Breast epithelium (tissue), 4 donors: ENCODE measurements at places on chromosomes 4 and X. TPM values are rescaled to one million over a fixed set of nuclear protein-coding genes. Genes with fewer than 3 reads are reported as not detected.

DNA sequence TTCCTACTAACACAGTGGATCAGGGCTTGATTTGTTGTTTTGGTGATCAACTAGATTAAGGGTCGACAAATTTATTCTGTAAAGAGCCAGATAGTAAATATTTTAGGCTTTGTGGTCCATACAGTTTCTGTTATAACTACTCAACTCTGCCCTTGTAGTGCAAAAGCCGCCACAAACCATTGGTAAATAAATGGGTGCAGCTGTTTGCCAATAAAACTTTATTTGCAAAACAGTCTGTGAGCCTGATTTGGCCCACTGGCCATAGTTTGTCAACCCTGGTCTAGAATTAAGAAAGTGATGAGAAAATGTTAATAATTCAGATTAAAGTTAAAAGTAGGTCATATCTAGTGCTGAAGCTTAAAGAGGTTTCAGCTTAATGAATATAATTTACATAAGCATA, 84.0 kb upstream of the TRIM2 start:
- no peak overlapping the region for H3K27ac ChIP-seq
- no peak for DNase-seq
- peaks cover 4% of the 10 kb centered on the region for H3K4me1 ChIP-seq
- no peaks in the 10 kb centered on the region for H3K36me3 ChIP-seq
- no peak overlapping the region for H3K4me3 ChIP-seq

DNA sequence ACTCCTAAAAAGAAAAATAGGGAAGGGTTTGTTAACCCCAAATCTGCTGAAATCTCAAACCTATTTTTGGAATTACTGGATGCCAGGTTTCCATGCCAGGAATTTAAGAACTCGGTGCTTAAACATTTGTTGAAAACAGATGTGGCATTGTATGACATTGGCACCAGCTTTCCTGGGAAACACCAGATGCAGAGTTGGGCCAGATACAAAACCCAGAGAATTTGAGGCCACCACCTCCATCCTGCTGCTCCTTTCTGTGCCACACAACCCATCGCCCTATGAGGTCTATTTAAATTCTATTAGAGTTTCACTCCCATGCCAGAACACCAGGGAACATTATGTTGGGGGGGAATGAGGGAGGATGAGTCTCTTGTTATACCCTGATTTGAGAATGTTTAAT, 71.7 kb downstream of the ARAP2 start:
- H3K36me3 ChIP-seq, result no peaks in the 10 kb centered on the region
- no peaks in the 10 kb centered on the region for H3K27me3 ChIP-seq
- no peaks in the 10 kb centered on the region for H3K4me1 ChIP-seq
- DNase-seq, result no peak
- H3K27ac ChIP-seq, result no peak overlapping the region

GRCh38 chr4:123312116-123312515, 84.5 kb upstream of the SPRY1 start:
- no peak for DNase-seq
- no peak overlapping the region for H3K27ac ChIP-seq
- H3K27me3 ChIP-seq, result no peaks in the 10 kb centered on the region
- no peaks in the 10 kb centered on the region for H3K4me1 ChIP-seq
- no peak overlapping the region for H3K4me3 ChIP-seq

- H3K4me3 ChIP-seq, result no peak overlapping the region
- H3K27me3 ChIP-seq, result no peaks in the 10 kb centered on the region
- H3K36me3 ChIP-seq, result no peaks in the 10 kb centered on the region
- H3K4me1 ChIP-seq, result no peaks in the 10 kb centered on the region
- H3K27ac ChIP-seq, result no peak overlapping the region
- DNase-seq, result no peak
These were observed 166.8 kb upstream of the FRG1 start for GRCh38 chr4:189773909-189774308.

MTMR8 gene
- total RNA-seq, result 3.6 TPM

- no peak overlapping the region for H3K27ac ChIP-seq
- DNase-seq, result no peak
- H3K27me3 ChIP-seq, result no peaks in the 10 kb centered on the region
These were observed 14.3 kb downstream of the PCDH19 start for GRCh38 chrX:100395781-100396180.

- H3K4me3 ChIP-seq, result no peak overlapping the region
- H3K27me3 ChIP-seq, result no peaks in the 10 kb centered on the region
- DNase-seq, result no peak
- no peak overlapping the region for H3K27ac ChIP-seq
- H3K36me3 ChIP-seq, result no peaks in the 10 kb centered on the region
These were observed 59.4 kb upstream of the HELT start for GRCh38 chr4:184958923-184959210.

DNA sequence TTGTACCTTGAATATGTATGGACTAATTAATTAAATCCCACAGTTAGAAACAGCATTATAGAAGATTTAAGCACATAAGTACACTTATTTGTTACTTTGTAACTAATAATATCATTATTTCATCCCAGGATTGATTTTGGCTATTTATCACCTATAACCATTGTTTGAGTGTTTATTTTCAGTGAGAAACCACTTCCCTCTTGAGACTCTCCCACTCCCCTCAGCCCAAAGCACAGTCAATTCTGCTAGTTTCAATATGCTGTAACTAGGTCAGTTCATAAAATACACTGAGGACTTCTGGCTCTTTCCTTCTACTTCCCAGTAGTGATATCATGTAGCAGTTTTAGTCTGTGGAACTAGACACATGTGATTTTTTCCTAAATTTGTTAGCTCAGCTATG, 16.3 kb downstream of the OFD1 start:
- DNase-seq, result no peak
- no peak overlapping the region for H3K4me3 ChIP-seq
- H3K27me3 ChIP-seq, result no peaks in the 10 kb centered on the region
- no peaks in the 10 kb centered on the region for H3K36me3 ChIP-seq
- H3K27ac ChIP-seq, result no peak overlapping the region
- H3K4me1 ChIP-seq, result no peaks in the 10 kb centered on the region

INTU gene
- 11.1 TPM for total RNA-seq

DNA sequence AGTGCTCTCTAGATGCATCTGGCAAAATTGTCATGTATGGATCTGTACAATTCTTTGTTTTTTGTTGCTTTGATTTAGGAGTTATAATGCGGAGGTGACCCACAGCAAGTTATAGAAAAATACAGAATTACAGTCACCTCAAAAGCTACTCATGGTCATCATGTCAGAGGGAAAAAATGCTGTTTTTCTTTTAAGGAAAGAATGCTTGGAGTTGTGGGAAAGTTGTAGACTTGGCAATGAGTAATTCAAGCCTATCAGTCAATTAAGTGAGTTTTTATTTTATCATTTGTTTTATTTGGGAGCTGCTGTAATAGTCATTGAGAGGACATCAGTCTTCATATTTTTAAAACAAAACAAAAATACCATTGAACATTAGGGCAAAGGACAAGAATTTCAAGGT, 16.4 kb downstream of the FHL1 start:
- no peaks in the 10 kb centered on the region for H3K36me3 ChIP-seq
- H3K27ac ChIP-seq, result no peak overlapping the region
- H3K4me1 ChIP-seq, result no peaks in the 10 kb centered on the region
- H3K27me3 ChIP-seq, result peaks cover 30% of the 10 kb centered on the region

CT55 gene
- total RNA-seq, result not detected

STARD8 gene
- 18.7 TPM for total RNA-seq

- H3K27ac ChIP-seq, result no peak overlapping the region
- H3K4me3 ChIP-seq, result no peak overlapping the region
- H3K4me1 ChIP-seq, result no peaks in the 10 kb centered on the region
- no peaks in the 10 kb centered on the region for H3K36me3 ChIP-seq
- H3K27me3 ChIP-seq, result no peaks in the 10 kb centered on the region
- no peak for DNase-seq
These were observed 22.9 kb upstream of the FAT1 start for GRCh38 chr4:186746581-186746980.

GRCh38 chr4:20085653-20086052, 166.1 kb upstream of the SLIT2 start:
- DNase-seq, result no peak
- no peaks in the 10 kb centered on the region for H3K4me1 ChIP-seq
- no peak overlapping the region for H3K4me3 ChIP-seq
- H3K36me3 ChIP-seq, result no peaks in the 10 kb centered on the region

- no peaks in the 10 kb centered on the region for H3K4me1 ChIP-seq
- no peak overlapping the region for H3K4me3 ChIP-seq
- DNase-seq, result no peak
- H3K27me3 ChIP-seq, result no peaks in the 10 kb centered on the region
- no peak overlapping the region for H3K27ac ChIP-seq
These were observed 37.2 kb downstream of the MTM1 start for GRCh38 chrX:150605603-150606002.

GRCh38 chrX:26442340-26442739, 226.4 kb downstream of the MAGEB5 start:
- no peaks in the 10 kb centered on the region for H3K4me1 ChIP-seq
- H3K27me3 ChIP-seq, result no peaks in the 10 kb centered on the region
- no peak overlapping the region for H3K27ac ChIP-seq

GRCh38 chrX:96692890-96693289, 8.2 kb downstream of the DIAPH2 start:
- H3K36me3 ChIP-seq, result no peaks in the 10 kb centered on the region
- no peak overlapping the region for H3K4me3 ChIP-seq
- H3K4me1 ChIP-seq, result no peaks in the 10 kb centered on the region
- peak overlapping the region; percentile 40 for H3K27ac ChIP-seq
- DNase-seq, result no peak

CHIC1 gene
- total RNA-seq, result 10.8 TPM

MAGED4 gene
- total RNA-seq, result 7.5 TPM

FHIP1A gene
- 0.32 TPM for total RNA-seq

DNA sequence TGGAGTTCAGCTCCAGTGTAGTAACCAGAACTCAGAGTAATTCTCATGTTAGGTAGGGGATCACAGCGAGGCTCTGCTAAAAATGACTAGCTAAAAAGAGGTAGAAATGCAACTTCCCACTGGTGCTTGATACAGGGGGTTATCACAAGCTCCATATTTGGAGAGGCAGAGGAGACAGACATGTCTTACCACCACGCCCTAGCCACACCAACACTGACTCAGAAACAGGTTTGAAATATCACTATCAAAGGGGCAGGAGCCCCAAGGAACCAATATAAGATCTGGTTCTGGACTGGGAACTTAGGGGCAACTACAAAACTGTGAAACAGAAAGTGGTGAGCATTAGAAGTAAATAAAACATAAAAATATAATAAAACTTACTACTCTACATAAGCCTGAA, 62.9 kb downstream of the IQCM start:
- no peaks in the 10 kb centered on the region for H3K27me3 ChIP-seq
- DNase-seq, result no peak
- H3K27ac ChIP-seq, result no peak overlapping the region
- H3K4me3 ChIP-seq, result no peak overlapping the region

TREX2 gene
- total RNA-seq, result 1.9 TPM

GRCh38 chrX:106783716-106784115, 18.8 kb upstream of the TBC1D8B start:
- H3K4me3 ChIP-seq, result no peak overlapping the region
- H3K27me3 ChIP-seq, result no peaks in the 10 kb centered on the region
- no peaks in the 10 kb centered on the region for H3K36me3 ChIP-seq
- no peak for DNase-seq
- H3K4me1 ChIP-seq, result no peaks in the 10 kb centered on the region
